ENCODE measurements at places on chromosomes 3 and 15.

- DNase-seq, result no peak
These were observed 36.0 kb downstream of the AAGAB start for GRCh38 chr15:67218428-67218827.

DNA sequence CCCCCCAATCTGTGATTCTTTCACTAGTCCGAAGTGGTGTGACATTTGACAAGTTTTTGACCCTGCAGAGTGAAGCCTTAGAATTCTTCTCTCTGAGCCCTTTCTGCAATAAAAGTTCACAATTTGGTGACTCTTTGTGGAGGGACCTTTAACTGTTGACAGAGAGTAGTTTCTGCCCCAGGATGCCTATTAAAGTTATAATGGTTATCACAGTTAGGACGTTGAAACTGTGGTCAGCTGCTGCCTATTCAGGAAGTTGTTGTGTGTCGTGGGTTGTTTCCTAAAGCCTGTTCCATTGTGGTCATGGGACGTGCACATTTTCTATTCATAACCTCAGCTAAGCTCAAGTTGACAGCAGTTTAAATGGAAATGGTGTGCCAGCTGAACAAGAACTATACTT lies 274.5 kb downstream of the NEK10 start:
- no peak for DNase-seq

DNA sequence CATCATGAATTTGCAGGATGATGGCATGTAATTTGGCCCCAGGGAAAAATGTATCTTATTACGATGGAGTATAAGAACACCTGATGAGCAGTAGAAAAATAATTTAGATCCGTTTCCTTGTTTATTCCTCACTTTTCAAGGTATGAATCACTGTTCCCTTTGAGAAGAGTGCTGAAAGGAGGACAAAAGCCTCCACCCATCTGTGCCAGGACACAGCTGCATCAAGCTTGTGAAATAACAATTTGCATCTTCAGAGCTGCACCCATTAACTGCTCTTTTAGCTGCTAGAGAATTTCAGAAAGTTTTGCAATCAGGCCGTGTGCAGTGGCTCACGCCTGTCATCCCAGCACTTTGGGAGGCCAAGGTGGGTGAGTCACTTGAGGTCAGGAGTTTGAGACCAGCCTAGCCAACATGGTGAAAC lies 9.6 kb downstream of the CLDND1 start:
- DNase-seq, result no peak

GRCh38 chr15:88066636-88067330 lies 189.8 kb downstream of the NTRK3 start:
- DNase-seq, result no peak

DNA sequence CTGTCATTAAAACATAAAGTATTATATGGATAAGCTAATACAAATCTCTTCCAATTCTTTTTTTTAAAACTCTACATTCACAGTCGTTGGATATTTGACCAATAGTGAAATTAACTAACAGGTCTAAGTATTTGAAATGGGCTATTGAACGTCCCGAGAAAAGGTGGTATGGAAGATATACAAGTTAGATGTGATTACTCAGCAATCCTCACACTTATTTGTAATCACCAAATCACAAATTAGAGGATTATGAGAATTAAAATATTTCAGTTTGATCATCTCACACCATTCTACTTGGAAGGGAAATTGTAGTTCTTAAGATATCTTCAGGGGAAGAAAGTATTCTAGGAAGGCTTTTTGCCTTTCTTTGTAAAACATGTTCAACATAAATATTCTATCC lies 60.5 kb downstream of the GAP43 start:
- no peak for DNase-seq

DNA sequence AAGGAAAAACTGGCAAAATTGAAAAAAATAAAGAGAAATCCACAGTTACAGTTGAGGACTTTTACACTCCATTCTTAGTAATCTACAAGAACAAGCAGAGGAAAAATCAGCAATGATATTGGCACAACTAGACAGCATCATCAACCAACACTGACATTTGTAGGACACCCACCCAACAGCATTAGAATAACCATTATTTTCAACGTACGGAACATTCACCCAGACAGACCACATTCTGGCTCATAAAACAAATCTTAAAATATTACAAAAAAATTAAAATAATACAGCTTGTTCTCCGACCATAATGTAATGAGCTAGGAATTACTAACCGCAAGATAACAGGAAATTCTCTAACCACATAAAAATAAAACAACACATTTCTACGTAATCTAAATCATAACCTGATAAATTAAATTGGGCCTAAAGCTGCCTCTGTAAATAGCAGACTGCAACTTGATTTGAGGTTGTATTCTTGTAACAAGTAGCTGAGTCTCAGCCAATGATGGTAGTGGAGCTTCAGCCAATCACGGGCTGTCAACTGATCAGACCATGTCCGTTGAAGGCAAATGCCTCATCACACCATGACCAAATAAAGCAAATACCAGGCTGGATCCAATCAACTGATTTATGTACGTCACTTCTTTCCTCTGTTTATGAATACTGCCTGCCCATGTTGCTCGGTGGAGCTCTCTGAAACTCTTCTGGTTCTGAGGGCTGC lies 9.2 kb downstream of the PLSCR4 start:
- no peak for DNase-seq

GRCh38 chr3:23239211-23240068 lies 36.3 kb downstream of the UBE2E2 start:
- DNase-seq, result no peak

DNA sequence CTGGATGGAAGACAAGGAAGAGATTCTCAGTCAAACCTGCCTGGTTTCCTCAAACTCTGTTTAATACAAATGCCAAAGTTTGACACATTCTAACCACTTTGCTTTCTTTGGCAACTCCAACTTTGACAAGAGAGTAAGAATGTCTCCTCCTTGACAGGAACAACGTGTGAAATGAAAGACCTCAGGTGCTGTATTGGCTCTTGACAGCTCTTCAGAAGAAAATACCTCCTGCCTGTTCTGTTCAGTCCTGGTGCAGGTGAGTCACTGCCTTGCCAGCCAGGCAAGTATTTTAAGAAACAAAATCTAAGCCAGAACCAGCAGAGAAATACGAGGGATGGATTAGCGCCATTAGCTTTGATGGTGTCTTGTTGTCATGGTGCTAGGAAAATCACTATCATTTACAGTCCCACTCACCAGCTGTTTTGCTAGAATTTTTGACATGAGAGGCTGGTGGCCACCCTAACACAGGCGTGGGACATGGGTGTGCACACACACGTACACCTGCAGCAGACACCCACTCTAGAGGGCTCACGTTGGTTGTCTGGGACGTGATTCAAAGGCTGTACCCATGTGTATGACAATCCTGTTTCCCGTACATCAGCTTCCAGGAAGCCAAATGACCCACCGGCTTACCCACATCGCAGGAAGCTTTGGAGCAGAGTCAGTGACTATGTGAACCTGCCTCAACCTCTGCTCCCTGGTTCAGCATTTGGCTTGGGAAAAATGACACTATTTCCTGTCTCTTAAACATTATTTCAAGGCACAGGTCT lies 60.4 kb downstream of the CCNL1 start:
- DNase-seq, result no peak

DNA sequence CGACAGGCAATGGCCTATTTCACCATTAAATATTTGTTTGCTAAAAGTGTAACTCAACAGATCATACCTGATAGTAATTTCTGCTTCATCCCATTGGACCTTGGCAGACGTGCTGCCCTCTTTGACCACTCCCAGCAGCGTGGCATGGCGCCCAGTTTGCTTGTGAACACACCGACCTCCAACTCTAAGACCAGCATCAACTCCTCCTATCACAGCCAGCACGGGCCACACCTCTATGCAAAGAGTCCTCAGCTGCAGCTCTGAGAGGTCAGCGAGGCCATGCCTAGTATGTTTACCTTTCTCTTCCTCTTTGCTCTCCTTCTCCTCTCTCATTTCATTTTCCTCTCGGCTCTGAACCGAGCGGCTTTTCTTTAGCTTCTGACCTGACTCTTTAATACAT lies 80.6 kb downstream of the FBXL22 start:
- DNase-seq, result peak; percentile 96

DNA sequence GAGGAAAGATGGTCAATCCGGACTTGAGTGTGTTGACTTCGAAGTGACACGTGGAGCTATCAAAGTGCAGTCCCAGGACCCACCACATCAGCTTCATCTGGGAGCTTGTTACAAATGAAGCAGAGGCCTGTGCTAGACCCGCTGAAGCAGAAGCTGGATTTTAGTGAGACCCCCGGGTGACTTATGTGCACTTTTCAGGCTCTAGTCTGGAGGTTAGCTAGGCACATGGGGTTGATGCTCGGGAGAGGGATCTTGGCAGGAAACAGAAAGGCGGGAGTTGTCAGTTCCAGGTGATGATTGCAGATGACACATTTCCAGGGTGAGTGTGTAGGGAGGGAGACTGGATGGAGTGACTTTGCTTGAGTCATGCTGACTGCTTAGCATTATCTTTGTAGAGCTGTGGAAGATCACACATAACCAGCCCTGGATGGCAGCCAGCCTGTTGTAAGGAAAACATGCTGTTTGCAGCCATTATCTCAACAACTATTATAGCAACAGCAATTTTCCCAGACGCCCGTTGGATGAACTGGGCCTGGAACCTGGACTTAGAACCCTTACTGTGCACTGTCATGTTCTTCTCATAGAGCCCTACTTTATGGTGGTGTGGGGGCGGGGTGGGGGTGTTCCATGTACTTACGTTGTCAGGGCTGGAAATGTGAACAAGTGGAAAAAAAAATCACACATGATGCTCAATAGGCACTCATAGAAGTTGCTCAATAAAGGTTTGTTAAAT lies 122.4 kb downstream of the THSD4 start:
- DNase-seq, result peak; percentile 65

- DNase-seq, result no peak
These were observed 88.0 kb downstream of the TTBK2 start for GRCh38 chr15:42832576-42832975.

GRCh38 chr3:157407769-157408168 lies 28.9 kb upstream of the PTX3 start:
- no peak for DNase-seq

- DNase-seq, result no peak
These were observed 92.6 kb upstream of the SNTN start for GRCh38 chr3:63559884-63560283.

Data from left lobe of liver (tissue), 2 donors.